ENCODE measurements at places on chromosomes 2 and 18.

DNA sequence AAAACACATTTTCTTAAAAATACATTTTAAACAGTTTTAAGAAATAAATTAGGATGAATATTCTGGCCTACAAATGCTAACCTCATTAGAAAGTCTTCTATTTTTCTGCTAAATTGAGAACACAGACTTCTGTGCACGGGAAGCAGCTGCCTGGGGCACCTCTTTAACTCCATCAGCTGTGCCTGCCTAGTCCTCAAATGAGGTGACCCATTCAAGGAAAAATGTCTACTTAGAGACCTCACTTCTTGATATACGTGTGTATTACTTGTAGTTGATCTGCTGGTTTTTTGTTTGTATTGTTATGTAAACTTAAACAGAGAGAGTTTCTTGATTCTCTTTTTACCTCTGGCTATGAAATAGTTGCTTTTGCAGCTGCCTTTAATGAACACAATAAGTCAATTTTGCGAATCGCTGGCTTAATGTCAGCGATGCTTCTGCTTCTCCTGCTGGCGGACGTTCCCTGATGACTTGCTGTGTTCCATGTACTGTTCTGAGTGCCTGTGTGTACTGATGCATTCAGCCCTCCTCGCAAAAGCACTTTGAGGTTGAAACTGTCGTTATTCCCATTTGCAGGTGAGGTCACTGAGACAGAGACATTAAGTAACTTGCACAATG, 88.7 kb upstream of the TXNDC2 start:
- DNase-seq: no peak

GRCh38 chr2:74740741-74741431, 86.8 kb downstream of the SEMA4F start:
- DNase-seq: peak; percentile 20

DNA sequence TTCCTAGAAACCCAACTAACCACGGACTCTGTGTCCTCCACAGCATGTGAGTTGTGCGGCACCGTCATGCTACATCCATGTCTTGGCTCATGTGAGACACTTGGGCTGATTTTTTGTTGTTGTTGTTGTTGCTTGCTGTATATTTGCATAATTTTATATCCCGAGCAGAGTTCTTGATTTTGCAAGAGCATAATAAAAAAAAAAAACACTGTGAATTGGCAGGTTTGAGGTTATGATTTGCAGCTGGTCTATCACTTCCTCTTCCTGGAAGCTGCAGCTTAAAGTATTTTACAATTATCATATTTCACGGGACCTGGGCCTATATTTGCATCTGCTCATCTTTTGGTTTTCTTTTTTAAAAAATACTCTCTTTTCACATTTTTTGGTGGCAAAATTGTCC, 142.3 kb upstream of the NRP2 start:
- DNase-seq: no peak

DNA sequence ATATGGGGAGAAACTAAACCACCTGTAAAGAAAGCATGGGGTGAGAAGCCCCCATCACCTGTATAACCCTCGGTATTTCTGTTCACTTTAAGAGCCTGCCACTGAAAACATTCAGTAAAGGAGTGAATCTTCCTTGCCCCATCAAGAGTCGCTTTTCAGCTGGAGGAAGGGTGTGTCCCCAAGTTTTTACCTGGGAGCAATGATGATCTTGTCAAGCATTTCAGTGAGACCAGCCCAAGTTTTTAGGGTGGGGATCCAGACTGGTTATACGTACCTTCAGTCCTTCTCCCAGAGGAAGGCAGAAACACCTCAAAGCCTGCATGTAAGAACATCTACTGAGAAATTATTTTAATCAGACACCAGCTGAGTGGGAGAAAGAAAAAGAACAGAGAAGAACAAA, at the start of gene DSG1:
Gene DSG1, plus strand, starts transcription at position 301 of the 400 bp plus-strand sequence. CDS start 141 bp downstream, outside the sequence.
- DNase-seq: no peak

DNA sequence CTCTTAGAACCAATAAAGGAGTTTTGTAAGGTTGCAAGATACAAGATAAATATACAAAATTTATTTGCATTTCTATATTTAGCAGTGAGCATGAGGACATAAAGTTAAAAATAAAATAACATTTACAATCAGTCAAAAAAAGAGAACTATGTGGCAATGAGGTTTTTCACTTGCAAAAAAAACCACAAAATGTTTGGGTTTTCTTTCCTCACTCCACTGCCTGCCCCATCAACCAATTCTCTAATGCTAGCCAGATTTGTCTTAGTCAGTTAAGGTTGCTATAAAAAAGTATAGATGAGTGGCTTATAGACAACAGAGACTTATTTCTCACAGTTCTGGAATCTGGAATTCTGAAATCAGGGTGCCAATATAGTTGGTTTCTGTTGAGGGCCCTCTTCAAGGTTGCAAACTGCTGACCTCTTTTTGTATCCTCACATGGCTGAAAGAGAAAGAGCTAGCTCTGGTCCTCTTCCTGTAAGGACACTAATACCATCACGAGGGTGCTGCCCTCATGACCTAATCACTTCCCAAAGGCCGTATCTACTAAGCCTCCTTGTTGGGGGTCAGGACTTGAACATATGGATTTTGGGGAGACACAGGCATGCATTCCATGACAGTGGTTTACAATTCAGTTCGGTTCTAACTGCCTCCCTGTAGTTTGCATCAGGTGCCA, 566.2 kb downstream of the GALR1 start:
- no peak for DNase-seq
